Neural crest cell (in vitro differentiated cells): ENCODE measurements at places on chromosomes 12 and 14.

GRCh38 chr14:60381909-60382308, 104.0 kb downstream of the C14orf39 start:
- DNase-seq = no peak

GRCh38 chr12:131133015-131133905, 179.6 kb downstream of the ADGRD1 start:
- DNase-seq = no peak

DNA sequence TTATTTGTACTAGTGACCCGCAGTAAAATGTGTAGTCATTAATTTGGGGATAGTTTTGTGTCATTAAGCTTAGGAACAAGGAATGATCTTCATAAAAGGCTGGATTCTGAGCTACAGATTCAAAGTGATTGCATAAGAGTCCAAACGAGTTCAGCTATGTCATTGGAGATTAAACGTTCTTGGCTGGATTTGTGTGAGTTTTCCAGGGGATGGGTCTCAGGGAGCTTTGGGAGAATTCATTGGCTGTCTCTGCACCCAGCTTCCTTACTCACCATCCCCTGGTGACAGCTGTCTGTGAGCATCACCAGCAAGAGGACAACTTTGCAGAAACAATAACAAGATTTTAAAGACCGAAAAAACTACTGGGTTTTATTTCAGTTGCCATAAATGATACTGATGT, 130.4 kb downstream of the DAAM1 start:
- DNase-seq = no peak

GRCh38 chr14:102727336-102728095, 49.7 kb upstream of the TRAF3 start:
- no peak for DNase-seq

DNA sequence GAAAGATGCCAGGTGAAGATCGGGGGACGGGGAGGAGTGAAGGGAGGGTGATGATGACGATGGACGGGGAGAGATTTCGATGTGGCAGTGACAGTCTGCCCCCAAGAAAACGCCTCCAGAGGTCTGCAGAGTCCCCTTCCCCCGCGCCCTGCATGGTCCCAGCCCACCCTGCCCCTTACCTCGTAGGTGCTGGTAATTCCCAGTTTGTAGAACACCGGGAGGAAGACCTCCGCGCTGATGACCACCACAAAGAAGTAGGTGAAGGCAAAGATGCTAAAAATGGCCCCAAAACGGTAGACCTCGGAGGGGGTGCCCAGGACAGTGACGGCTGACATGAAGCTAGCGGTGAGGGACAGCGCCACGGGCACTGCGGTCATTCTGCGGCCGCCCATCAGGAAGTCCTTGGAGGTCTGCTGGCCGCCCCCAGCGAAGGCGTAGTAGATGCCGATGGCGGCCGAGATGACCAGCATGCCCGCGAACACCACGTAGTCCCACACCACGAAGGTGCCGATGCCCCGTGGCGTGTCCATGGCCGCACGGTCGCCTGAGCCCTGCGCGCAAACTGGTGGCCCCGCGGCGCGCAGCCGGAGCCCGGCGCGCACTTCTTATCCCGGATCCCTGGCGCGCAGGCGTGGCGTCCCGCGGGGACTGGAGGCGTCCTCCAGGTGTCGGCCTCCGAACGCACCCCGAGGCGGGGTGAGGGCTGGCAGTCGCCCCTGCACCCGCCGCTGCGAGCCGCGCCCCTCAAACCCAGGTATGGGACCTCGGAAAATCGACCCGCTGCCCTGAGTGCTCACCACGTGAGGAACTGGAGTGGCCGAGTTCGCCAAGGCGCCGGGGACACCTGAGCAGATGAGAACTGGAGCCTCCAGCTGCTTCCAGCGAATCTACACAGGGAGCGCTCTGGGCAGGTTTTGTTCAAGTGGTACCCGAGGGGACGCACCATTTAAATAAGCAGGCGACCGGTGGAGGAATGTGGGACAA, at the start of gene SLC5A8:
SLC5A8 (minus strand) TSS at position 920 of the 984 bp plus-strand sequence; CDS start at position 530, 390 bp downstream.
- no peak for DNase-seq

GRCh38 chr12:65952737-65953209, 128.5 kb downstream of the HMGA2 start:
- DNase-seq = no peak

DNA sequence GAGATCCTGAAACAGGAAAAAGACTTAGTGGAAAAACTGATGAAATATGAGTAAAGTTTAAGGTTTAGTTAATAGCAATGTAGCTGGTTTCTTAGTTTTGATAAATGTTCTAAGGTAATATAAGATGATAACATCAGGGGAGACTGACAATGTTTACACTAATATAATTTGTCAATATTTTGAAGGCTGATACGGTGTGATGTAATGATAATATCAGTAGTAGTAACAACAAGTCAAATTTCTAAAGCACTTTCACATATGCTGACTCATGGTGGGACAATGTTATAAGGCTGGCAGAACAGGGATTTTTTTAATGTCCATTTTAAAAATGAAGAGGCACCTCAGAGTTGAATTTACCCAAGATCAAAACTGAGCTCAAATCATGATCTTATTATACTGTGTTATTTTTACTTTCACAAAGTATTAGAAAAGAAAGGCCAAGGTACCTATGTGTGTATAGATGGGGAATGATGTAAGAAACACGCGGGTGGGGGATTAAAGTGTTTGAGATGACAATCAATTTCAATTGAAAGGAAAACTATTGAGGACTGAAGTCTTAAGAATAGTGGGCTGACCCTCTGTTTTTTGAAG, 2.4 kb upstream of the FLRT2 start:
- no peak for DNase-seq
